Tibial artery (tissue), 4 donors: ENCODE measurements at places on chromosomes 2 and 18.
A peak's percentile ranks its signal among the peaks of the same experiment; 100 is the strongest.

DNA sequence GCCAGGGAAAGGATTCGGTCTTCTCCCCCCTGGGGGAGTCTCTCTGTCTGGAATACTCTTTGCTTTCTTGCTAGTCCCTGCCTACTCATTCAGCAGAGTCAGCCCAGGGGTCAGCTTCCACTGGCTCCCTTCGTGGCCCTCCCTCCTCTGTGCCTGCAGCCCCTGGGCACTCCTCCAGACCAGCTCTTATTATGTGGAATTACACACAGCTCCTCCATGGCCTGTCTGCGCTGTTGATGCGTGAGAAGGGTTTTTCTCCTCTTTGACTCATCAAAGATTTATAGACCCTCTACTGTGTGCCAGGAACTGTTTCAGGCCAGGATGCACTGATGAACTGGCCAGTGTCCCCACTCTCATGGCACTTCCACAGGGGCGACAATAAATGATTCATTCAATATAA is 44.4 kb downstream of the ST8SIA5 start:
- DNase-seq = no peak

- no peak for DNase-seq
Observed at GRCh38 chr2:173978447-173978846, 13.3 kb upstream of the SP3 start.

- no peak for DNase-seq
Observed at GRCh38 chr2:164551519-164551918, 69.8 kb downstream of the GRB14 start.

- peak; percentile 90 for DNase-seq
Observed at GRCh38 chr18:11178951-11179549, 29.7 kb upstream of the PIEZO2 start.

- no peak for DNase-seq
Observed at GRCh38 chr18:42288129-42288528, 333.1 kb downstream of the PIK3C3 start.

DNA sequence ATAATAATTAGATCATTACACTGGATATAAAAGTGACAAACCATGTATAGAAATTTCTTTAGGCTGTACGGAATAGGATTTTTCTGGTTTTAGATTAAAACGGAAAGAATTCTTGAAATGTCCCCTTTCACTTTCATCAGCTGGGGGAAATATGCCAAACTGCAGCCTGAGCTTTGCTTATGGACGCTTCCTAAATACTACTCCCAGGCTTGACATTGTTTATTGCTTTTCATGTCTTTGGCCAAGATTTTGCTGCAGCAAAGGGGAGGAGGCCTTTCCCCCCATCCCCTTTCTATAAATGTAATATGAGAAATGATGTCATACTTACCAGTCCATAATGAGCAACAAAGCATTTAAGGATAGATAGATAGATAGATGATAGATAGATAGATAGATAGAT is 158.4 kb downstream of the MAP2 start:
- DNase-seq = no peak

GRCh38 chr2:72682061-72682460 is 143.8 kb downstream of the EXOC6B start:
- no peak for DNase-seq

DNA sequence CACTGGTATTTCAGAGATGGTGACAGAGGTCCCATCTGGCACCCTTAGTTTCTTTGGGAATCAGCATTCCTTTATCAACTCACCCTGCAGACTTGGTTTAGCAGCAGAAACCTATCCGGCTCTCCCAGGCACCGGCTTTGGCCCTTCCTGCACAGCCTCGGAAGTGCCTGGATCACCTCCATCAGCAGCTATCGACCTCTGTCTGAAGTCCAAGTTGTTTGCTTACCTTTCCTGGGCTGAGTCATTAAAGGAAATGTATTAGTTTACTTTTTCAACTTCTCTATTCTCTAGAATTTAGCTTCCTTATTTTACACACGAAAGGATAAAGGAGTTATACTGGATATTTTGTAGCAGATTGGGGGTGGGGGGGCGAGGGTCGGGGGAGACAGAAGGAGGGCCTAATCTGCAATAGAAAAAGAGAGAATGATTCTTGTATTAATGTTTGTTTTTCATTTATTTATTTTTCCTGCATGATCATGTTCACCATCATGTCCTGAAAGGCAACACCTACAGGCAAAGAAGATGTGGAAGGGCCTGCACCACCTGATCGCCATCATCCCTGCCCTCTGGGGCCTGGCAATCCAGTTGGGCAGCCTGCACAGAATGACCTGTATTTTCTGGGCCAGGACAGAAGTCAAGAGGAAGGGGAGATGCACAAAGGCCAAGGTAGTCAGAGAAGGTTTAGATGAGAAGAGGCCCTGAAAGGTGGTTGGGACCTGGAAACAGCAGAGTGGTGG is 22.1 kb upstream of the MAT2A start:
- DNase-seq = no peak

- DNase-seq = no peak
Observed at GRCh38 chr2:73889206-73889605, 3.6 kb upstream of the ACTG2 start.
